Esophagus squamous epithelium (tissue), 5 donors: ENCODE measurements at places on chromosomes 1 and 21.

- DNase-seq, result no peak
- H3K27ac ChIP-seq, result no peak overlapping the region
- no peaks in the 10 kb centered on the region for H3K27me3 ChIP-seq
- no peak overlapping the region for H3K4me3 ChIP-seq
- peaks cover 13% of the 10 kb centered on the region for H3K4me1 ChIP-seq
Observed at GRCh38 chr1:59598120-59598440, 216.7 kb upstream of the HOOK1 start.

DNA sequence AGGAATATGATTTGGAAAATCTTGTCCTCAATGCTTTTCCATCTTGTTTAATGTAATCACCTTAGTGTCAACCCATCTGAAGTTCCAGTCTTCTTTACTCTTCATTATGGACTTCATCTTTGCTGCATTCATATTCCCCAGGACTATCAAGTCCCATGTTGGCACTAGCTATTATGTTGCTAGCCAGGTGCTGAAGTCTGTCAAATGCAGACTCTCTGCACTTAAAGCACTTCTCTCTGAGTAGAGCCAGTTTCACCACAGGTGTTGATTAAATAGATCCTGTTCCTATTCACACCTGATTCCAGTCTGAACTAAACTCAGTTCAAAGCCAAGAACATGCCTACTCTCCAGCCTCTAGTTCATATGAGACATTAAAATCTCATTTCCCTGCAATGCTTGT lies 75.0 kb upstream of the PKN2 start:
- DNase-seq, result no peak
- H3K36me3 ChIP-seq, result no peaks in the 10 kb centered on the region
- H3K27ac ChIP-seq, result no peak overlapping the region
- no peaks in the 10 kb centered on the region for H3K27me3 ChIP-seq
- no peak overlapping the region for H3K4me3 ChIP-seq
- H3K4me1 ChIP-seq, result peaks cover 12% of the 10 kb centered on the region

DNA sequence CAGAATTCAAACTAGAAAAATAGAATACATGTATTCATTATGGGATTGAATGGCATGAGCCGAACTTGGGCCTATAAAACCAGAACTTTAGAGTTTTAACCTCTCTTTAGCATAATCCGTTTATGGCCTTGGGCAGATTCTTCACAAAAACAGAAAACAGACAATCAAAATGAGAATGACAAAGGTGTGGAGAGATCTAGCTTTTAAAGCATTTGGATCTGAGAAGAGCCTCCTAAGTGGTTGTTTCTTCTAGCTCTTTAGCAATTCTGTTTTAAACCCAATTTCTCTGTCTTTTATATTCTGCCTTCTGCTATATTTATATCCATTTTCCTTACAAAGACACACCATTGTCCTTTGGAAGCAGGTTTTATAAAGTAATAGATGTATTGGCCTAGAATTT lies 160.2 kb downstream of the RPS6KC1 start:
- H3K27ac ChIP-seq, result no peak overlapping the region
- peaks cover 25% of the 10 kb centered on the region for H3K36me3 ChIP-seq
- no peaks in the 10 kb centered on the region for H3K4me1 ChIP-seq
- DNase-seq, result no peak
- H3K27me3 ChIP-seq, result no peaks in the 10 kb centered on the region
- H3K4me3 ChIP-seq, result no peak overlapping the region

DNA sequence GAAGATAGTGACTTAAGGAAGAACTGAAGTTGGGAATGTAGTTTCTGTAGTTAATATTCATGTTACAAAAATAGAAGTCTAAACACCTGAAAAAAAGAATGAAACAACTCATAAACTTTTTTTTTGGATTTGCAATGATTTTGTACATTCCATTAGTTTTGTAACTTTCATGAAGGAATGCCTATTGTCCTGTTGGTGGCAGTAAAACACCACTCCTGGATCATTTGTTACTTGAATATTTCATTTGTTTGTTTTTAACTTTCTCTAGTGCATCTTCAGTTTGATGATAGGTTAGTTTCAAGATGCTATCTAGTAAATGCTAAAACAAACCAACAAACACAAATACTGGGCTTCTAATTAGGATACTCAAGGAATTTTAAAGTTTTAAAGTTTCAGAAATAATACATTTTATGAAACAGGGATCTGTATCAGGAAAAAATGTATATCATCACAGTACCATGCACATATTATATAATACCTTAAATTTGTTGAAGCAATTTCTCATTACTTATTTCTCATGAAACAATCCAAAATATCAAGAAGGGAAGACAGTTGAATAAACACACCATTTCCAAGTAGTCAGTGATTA lies 229.7 kb upstream of the CACYBP start:
- no peak overlapping the region for H3K4me3 ChIP-seq
- no peaks in the 10 kb centered on the region for H3K27me3 ChIP-seq
- H3K4me1 ChIP-seq, result no peaks in the 10 kb centered on the region
- no peak for DNase-seq
- H3K27ac ChIP-seq, result no peak overlapping the region
- H3K36me3 ChIP-seq, result no peaks in the 10 kb centered on the region
